ENCODE measurements at places on chromosomes 6 and 20.

DNA sequence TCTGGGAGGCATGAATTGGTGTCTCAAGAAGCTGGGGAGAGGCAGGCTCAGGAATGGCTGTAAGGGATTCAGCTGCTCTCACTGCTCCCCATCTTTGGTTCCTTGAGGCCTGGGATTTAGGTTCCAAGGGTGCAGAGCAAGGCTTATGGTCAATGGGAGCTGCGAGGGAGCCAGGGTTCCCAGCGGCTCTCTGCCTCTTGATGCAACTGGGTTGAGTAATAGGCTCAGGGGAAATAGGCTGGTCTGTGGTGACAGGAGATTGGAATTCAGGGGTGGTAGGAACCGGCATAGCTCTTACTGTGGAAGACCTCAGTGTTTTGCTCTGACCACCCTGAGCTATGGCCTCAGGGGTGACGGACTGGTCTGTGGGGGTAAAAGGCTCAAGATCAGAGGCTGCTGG, 13.0 kb upstream of the NRM start:
- no peak for DNase-seq

- DNase-seq = no peak
These were observed 2.1 kb upstream of the TFB1M start for GRCh38 chr6:155316419-155316818.

GRCh38 chr6:139588734-139589593, 214.5 kb upstream of the CITED2 start:
- no peak for DNase-seq

- no peak for DNase-seq
These were observed 71.0 kb upstream of the MRAP2 start for GRCh38 chr6:83962582-83962981.

DNA sequence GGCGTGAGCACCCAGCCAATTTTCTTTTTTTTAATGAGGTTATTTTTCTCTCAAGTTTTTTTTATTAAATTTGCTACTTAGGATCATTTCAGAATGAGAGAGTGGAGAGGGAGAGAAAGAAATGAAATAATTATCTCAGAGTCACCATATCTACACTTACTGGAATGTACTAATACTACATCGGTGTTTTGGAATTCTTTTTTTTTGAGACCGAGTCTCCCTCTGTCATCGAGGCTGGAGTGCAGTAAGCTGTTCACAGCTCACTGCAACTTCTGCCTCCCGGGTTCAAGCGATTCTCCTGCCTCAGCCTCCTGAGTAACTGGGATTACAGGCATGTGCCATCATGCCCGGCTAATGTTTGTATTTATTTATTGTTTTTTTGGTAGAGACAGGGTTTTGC, 27.8 kb downstream of the ANKRD6 start:
- no peak for DNase-seq

DNA sequence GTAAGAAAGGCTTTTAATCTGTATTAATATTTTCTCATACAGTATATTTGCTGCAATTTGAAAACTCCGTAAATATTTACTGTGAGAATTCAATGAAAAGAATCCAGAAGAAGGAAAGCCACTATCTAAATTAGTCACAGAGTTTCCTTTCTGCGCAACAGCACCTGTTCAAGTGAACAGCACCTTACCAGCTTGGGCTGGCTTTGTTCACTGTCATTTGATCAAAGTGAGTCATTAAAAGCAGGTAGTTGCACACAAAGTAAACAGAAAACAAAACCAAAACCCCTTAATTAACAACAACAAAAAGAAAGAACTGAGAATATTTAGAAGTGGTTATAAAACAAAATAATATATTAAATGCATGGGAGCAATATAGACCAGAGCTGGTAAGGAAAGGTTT, 12.8 kb downstream of the SMLR1 start:
- DNase-seq = no peak

DNA sequence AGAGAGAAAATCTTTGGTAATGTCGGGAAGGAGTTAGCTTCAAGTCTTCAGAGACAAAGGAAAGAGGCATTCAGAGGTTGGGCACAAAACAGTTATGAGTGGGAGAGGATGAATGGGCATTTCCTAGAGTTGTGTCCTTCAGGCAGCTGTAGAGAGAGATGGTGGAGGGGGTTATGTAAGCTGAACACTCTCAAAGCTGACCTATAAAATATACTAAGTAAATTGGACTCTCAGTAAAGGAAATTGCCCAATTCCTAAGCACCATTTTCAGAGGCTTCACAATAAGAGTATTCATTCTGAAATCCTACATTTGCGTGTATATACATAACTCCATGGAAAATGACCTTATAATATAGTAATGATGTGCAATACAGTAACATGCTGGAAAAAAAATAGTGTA, 161.2 kb downstream of the KCNQ5 start:
- DNase-seq = no peak

DNA sequence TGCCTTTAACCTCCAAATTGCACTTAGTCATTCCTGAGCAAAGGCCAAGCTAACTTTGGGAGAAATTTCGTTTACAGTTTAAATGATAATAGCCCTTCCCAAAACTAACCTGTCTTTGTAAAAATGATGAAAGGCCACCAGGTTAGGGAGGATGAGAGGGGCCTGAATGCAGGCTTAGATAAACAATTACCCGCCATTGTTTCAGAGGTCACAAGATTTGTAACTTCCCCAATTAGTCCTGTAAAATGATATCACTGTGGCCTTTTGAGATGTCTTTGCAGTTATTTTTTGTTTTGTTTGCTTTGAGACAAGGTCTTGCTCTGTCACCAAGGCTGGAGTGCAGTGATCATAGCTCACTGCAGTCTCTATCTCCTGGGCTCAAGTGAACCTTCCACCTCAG, 26.3 kb downstream of the GNL1 start:
- DNase-seq = no peak

DNA sequence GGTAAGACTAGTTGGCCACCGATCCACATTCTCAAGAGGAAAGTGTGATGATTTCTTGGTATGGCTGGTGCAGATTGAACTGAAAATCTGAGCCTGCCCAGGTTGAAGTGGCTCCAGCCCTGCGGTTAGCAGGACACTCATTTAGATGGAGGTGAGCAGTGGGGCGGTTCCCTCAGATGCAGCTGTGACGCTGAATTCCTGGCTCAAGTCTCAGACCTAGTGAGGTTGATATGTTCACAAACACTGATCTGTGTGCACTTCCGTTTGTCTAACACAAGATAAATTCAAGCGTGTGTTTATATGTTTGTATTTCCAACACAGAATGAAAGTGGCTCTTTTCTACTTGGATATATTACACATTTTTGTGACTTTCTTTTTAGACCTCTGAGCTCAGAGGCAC, 83.4 kb upstream of the FRMD1 start:
- DNase-seq = no peak

- DNase-seq = no peak
These were observed 96.5 kb downstream of the SMOC2 start for GRCh38 chr6:168537540-168537884.

DNA sequence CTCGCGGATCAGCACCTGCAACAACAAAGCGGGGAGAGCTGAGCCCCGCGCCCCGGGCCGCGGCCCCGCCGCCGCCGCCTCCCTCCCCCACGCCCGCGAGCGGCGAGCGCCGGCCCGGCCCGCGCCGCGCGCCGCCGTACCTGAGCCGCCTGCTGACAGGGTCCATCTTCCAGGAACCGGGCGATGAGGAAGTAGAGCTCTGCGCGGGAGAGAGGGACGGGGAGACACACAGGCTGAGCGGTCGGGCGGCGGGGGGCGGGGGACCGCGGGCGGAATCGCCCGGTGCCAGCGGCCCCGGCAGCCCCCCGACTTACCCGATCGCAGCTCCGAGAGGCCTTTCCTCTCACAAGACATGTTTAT, 359 bp downstream of the PHIP start:
- no peak for DNase-seq

- no peak for DNase-seq
These were observed 99.8 kb downstream of the TFAP2A start for GRCh38 chr6:10315034-10315433.

GRCh38 chr20:49319208-49319809, 41.5 kb upstream of the ZNFX1 start:
- DNase-seq = no peak

DNA sequence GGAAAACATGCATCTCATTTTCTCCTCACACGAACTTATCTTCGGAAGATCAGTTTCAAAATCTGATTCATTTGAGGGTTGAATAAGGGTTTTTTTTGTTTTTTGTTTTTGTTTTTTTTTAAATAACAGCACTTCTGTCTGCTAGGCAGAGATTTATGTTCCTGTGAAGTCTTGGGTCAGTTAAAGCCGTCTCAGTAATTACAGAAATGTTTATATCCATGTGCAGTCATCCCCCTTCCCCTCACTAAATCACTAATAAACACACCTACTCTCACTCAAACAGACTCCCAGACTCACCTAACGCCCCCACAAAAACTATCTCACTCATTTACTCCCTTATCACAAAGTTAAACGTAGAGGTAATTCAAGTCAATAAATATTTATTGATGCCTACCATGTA, 214.2 kb upstream of the SUPT3H start:
- no peak for DNase-seq

DNA sequence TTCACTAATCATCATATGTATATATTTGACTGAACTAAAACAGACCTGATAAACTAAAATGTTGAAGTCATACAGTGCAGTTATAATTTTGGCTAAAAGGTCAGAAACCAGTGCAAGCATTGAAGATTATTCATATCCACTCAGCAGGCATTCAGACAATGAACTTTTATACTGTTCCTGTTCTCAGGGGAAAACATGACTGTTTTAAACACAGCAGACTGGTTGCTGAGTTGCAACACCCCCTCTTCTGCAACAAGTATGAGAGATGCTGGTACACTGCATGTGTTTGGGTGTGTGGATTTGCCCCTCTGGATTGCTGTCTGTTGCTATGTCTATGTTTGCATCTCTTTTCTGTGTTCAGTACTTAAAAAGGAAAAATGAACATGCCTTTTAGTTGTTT, 206.8 kb downstream of the EYA4 start:
- DNase-seq = peak; percentile 10

- no peak for DNase-seq
These were observed 53.2 kb downstream of the RAMACL start for GRCh38 chr6:166533205-166533824.

- peak; percentile 7 for DNase-seq
These were observed 57.3 kb upstream of the PHACTR2 start for GRCh38 chr6:143620447-143620846.

DNA sequence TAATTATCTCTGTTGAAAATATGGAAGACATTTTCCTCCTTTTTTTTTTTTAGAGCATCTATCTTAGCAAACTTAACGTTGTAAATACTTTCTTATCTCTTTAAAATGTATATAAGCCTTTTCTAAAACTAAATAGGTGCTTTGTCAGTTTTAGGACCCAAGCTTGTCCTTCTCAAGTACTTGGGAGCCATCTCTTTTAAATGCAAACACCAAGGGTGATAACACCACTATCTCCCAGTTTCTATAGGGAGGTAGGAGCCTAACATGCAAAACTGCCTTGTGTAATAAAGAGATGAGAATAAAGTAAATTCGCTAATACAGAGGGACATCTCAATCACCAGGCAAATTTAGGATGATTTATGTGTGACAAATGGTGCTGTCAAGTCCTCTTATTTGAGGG, 157.0 kb upstream of the FAM83B start:
- no peak for DNase-seq

- DNase-seq = no peak
These were observed 508.4 kb downstream of the HDGFL1 start for GRCh38 chr6:23077772-23078171.

GRCh38 chr6:91099479-91099878, 512.6 kb upstream of the MAP3K7 start:
- no peak for DNase-seq

GRCh38 chr20:47821481-47822100, 36.3 kb upstream of the SULF2 start:
- no peak for DNase-seq

- no peak for DNase-seq
These were observed 27.2 kb downstream of the AIG1 start for GRCh38 chr6:143087856-143088255.

- DNase-seq = no peak
These were observed 180.1 kb upstream of the CST7 start for GRCh38 chr20:24768713-24769601.

GRCh38 chr20:57434390-57434700, 43.1 kb downstream of the RBM38 start:
- no peak for DNase-seq

DNA sequence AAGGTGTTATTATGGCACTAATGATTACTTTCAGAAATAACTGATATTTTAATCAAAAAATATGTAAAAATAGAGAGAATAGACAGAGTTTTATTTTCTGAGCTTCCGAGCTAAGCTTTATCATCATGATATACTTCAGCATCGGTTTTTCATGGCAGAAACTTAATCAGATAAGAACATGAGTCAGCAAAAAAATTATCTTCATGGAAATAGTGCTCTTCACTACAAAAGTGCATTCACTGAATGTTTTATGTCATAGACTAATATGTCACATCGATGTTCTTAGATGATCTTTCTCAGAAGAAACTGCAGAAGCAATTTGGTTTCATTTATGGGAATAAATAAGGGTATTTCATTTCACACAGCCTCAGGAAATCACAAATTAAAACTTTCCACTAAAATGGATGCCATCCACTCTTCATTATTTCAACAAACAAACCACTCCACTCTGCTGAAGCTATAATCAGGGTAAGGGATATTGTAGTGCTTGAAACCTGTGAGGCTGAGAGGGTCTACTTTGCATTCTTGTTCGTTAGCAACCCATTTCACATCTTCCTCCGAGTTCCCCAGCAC, 10.2 kb upstream of the MAP3K7 start:
- no peak for DNase-seq

DNA sequence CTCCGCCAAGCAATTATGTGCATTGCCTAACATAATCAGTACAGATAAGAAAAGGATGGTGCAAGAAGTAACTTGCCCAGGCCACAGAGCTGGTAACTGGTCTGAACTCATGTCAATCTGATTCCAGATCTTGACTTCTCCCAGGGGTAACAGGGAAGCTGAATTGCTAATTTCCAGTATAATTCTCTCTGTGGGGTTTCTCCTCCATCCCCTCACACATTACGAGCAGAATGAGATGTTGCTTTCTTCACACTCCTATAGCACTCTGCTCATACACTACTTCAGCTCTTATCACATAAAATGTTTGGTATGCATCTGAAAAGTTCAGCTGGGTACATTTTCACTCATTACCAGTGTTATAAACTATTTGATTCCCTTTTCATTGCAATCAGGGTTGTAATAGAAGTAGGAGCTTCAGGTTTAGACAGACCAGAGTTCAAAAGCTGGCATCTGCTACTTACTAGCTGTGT, 24.0 kb upstream of the LRRC1 start:
- DNase-seq = no peak

DNA sequence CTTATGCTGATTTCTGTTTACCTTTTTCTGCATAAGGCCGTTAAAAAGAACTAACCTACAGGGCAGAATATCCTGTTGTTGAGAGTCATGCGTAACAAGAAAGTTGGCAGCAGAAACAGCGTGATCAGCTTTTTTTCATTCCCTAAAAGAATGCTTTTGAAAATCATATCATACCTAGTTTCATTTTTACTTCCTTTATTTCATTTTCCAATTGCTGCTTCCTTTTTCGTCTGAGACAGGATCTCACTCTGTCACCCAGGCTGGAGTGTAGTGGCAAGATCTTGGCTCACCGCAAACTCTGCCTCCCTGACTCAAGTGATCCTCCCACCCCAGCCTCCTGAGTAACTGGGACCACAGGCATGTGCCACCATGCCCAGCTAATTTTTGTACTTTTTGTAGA, 4.1 kb downstream of the CALHM6 start:
- no peak for DNase-seq

Data from smooth muscle cell of the brain vasculature (primary cell).